ENCODE measurements at places on chromosomes 12 and 14.
A peak's percentile ranks its signal among the peaks of the same experiment; 100 is the strongest.

DNA sequence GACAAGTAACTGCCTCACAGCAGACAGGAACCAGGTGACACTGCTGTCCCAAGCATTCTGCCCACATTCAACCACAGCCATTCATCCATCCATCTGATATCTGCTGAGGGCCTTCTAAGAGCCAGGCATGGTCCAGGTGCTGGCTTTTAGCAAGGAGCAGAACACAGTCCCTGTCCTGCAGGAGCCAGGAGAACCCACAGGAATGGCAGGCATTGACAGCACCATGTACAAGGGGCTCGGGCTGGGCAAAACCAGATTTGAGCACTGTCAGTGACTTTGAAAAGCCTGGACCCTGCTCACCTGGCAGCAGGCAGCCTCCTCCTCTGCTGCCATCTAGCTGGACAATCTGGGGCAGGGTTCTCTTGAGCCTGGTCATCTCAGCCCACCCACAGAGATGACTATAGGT, 137.0 kb downstream of the ZFP36L1 start:
- DNase-seq: no peak

DNA sequence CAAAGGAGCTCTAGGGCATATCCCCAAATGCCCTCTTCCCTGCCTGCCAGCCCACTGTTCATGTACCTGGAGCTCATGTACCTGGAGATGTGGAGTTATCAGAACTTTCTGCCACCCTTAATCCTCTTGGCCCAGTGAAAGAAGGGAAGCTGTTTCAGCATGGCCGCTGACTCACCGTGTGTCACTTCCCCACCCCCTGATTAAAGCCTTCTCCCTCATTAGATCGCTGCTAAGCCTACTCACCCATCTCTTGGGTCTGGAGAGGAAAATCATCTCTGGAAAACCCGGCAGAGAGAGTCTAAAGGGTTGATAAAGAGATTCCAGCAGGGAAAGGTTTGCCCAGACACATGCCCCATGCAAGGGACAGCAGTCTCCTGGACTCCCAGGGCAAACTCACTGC, 4.5 kb upstream of the LTBP2 start:
- no peak for DNase-seq

GRCh38 chr14:66900719-66901118, 288.5 kb upstream of the GARIN2 start:
- DNase-seq: no peak

GRCh38 chr14:85317491-85318021, 212.4 kb upstream of the FLRT2 start:
- no peak for DNase-seq

DNA sequence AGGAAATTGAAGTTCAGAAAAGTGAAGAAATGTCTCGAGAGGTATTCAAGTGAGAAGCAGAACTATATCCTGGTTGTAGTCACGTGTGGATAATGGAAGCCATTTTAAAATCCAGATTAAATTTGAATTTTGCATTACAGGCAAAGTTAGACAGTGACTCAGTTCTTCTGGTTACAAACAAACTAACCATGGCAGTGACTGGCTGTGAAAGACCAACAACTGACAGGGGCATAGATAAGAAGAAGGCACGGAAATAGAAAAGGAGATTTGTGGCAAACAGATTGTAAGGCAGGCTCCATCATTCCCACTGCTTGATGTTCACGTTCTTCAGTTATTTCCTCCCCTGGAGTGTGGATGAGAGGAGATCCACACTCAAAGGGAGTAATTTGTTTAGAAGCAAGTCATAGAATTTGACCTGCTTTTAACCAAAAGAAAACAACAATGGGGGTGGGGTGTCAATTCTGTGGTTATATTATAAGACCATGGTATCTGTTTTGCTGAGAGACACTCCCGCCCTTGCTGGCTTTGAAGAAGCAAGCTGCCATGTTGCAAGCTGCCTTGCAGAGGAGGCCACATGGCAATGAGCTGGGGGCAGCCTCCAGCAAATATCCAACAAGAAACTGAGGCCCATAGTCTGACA, 795.3 kb downstream of the VRK1 start:
- no peak for DNase-seq

DNA sequence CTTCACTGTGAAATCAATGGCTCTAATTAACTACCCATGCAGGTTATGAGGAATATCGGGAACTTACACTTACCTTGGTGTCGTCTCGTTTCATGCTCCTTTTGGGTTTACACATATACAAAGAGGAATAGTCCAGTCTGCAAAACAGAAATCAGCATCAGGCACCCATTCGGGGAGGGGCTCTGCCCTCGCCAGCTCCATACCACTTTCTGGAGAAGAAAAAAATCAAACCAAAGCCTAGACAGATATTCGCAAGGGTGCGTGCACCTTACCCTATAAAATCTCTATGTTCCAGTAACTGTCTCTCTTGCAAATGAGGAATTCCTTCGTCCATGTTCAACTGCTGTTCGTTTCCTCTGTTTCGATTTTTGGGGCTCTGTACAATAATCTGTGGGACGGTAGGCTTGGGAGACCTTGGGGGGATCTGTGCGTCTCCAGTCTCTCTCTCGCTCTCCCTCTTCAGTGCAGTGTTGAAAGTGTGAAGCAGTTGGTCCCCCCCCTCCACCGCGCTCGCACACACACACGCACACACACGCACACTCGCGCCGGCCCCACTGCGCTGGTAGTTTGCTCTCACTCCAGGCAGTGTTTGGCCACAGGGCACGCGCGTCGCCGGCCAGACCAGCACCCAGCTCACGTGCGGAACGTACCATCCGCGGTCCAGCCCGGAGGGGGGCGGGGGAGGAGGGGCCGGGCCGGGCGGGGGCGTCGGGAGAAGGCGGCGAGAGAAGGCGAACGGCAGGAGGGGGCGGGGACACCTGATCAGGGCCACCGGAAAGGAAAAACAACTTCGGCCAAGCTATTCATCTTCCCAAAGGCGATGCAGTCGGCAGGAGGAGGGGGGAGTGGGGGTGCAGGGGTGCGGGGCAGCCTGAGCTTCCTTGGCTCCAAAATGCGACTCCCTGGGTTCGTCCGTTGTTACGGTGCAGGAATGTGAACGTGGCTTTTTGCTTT, at the start of gene BHLHE41:
Gene BHLHE41 (minus strand): TSS at position 592 of the 954 bp plus-strand sequence. CDS start 258 bp downstream, at position 334.
- DNase-seq: peak; percentile 38

- no peak for DNase-seq
Observed at GRCh38 chr12:57607958-57608663, 3.1 kb upstream of the ARHGEF25 start.

- DNase-seq: peak; percentile 51
Observed at GRCh38 chr14:71103662-71104484, 196.6 kb downstream of the PCNX1 start.

DNA sequence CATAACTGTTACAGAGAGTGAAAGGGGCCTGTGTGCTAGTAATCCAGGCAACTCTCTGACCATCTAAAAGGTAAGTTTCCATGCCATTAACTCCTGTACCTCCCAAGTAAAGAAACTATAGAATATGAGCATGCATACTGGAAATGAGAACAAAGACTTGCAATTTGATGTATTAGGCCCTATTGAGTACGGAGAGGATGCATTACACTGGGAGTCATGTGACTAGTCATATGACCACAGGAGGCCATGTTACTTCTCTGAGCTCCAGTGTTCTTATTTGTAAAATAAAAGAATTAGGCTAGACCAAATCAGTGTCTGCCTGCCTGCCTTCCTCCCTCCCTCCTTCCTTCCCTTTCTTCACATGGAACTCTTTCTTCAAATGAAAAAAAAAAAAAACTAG, 440.1 kb upstream of the CCDC196 start:
- DNase-seq: no peak

DNA sequence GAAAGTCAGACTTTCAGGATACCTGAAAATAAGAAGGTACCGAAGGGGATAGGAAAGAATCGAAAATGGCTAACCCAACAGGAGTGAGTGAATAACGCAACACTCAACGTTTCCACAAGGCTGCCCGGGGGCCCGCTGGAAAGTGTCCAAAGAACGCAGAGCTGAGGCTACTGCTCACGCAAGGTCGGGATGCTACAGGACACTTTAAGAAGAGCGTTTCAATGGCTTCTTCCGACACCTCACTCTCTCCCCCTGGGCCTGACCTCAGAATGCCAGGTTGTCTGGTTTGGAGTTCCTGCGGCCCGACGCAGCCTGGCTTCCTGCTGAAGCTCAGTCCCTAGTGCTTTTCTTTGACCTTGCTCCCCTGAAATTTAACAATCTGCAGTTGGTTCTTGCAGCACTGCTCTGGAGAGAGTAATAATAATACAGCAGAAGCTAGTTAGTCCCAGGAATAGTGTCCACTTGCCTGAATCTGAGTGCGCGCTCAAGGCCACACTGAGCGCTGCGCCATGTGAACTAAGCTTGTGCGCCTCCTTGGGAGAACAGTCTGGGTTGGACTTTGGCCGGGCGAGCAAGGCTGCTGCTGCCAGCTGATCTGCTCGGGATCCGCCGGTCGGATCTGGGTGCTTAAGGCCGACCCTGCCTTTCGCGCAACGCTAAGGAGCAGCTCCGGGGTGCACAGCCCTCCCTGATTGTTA, 2.0 kb upstream of the ALX1 start:
- no peak for DNase-seq

- DNase-seq: no peak
Observed at GRCh38 chr12:75704208-75704607, 192.8 kb upstream of the KRR1 start.

DNA sequence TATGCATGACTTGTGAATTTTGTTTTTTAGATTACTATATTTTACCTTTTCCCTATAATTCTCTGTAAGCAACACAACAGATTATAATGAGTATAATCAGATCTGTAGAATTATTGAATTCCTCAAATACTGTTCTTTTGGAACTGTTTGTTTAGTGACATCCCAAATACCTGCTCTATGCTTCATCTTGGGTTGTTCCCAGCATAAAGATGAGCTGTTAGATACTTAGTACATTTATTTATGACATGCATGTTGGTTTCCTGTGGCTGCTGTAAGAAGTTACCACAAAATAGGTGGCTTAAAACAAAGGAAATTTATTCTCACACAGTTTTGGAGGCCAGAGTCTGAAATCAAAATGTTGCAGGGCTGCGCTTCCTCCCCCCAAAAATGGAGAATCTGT, 78.4 kb downstream of the PTPRR start:
- no peak for DNase-seq

GRCh38 chr12:49554266-49554665, 13.7 kb downstream of the MCRS1 start:
- no peak for DNase-seq

GRCh38 chr14:68695326-68695768, 97.5 kb downstream of the ZFP36L1 start:
- DNase-seq: no peak

GRCh38 chr14:31560759-31561154, 447 bp upstream of the NUBPL start:
- no peak for DNase-seq

GRCh38 chr14:72781561-72782508, 112.1 kb downstream of the DPF3 start:
- no peak for DNase-seq

GRCh38 chr14:21999402-21999801, 325.8 kb upstream of the OR4E1 start:
- no peak for DNase-seq

DNA sequence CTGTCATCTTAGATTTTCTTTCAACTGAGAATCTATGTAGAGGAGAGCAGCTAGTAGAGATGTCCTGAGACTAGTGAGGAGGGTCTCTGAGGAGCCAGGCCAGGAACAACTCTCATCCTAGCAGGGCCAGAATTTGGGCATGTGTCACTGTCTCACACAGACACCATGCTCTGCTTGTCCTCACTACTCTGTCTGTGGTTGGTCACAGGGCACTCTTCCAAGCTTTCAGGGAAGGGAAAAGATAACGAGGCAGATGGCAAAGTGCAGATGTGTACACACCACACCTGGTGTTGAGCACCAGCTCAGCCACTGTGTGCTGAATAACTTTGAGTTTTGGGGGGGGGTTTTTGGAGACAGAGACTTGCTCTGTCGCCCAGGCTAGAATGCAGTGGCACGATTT, 2.5 kb downstream of the SSPN start:
- DNase-seq: peak; percentile 20

GRCh38 chr12:30980955-30981662, 54.6 kb downstream of the TSPAN11 start:
- no peak for DNase-seq

- DNase-seq: no peak
Observed at GRCh38 chr12:48266826-48267225, 63.7 kb upstream of the OR10AD1 start.

- peak; percentile 52 for DNase-seq
Observed at GRCh38 chr14:52694761-52695480, 437 bp downstream of the ERO1A start.

DNA sequence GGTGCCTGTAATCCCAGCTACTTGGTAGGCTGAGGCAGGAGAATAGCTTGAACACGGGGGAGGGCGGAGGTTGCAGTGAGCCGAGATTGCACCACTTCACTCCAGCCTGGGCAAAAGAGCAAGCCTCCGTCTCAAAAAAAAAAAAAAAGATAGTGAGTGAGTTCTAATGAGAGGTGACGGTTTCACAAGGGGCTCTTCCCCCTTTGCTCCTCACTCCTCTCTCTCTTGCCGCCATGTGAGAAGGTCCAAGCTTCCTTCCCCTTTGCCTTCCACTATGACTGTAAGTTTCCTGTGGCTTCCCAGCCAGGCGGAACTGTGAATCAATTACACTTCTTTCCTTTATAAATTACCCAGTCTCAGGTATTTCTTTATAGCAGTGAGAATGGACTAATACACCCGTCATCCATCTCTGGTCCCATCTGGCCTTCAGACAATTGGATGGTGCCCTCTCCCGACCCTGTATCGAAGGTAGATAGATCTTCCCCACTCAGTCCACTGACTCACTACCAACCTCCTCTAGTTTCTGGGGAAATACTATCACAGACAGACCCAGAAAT, 27.0 kb upstream of the RCOR1 start:
- DNase-seq: no peak

DNA sequence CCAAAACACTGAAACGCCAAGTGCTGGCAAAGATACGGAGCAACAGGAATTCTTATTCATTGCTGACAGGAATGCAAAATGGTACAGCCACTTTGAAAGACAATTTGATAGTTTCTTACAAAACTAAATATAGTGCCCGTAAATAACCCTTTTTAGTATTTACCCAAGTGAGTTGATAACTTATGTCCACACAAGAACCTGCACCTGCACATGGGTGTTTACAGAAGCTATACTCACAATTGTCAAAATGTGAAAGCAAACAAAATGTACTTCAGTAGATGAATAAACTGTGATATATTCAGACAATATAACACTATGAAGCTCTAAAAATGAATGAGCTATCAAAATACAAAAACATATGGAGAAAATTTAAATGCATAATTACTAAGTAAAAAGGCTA, 86.6 kb downstream of the ATXN7L3B start:
- DNase-seq: peak; percentile 94

GRCh38 chr12:59678759-59679411, 83.1 kb downstream of the SLC16A7 start:
- DNase-seq: no peak

DNA sequence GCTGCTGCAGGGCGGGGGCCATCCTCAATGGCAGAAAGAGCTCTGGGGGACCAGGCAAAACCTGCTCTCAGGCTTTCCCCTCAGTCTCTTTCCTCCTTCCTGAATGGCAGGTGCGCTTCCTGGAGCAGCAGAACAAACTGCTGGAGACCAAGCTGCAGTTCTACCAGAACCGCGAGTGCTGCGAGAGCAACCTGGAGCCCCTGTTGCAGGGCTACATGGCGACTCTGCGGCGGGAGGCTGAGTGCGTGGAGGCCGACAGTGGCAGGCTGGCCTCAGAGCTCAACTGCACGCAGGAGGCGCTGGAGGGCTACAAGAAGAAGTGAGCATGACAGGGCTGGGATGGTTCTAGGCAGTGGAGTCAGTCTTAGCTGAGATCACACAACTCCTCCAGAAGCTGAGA, 22.9 kb upstream of the KRT83 start:
- DNase-seq: no peak
